Stimulated activated CD4-positive, alpha-beta T cell treated with anti-CD3 and anti-CD28 coated beads, Interleukin-4, amount 100 ng/mL, for 1 hour (primary cell): ENCODE measurements at places on chromosomes 5 and 9.

DNA sequence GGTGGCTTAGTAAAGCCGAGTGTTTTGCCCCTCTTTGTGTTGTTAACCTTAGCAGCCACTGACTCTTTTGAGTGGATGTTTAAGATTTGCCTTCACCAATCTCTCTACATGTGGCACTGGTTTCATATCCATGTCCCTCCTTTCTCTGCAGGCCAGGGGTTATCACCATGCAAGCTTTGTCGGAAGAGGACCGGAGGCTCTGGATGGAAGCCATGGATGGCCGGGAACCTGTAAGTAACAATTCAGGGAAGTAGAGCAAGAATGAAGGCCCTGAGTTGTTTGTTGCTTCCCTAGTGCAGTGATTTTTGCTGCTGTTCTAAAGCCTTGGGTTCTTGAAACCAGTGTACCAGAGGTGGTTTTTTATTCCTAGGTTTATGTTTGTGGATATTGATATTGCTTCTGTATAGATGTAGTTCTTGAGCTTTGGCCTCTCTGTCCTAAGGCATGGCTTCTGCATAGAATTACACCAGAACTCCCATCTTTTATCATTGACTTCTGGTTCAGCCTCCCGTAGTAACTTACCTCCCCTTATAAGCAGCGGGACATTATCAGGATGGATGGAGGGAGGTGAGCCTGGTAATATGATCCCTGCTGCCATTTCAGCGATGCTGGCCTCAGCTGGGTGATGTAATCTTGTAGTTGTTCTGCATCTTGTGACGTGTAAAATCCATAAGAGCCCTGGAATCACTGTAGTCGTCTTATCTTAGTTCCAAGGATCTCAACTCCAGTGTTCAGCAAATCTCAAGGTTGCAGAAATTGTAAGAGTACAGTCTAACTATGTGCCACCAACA, 161.9 kb downstream of the ARHGAP26 start:
- DNase-seq = no peak

- DNase-seq = no peak
Measured at GRCh38 chr9:81363916-81364480, 325.3 kb downstream of the TLE1 start.

DNA sequence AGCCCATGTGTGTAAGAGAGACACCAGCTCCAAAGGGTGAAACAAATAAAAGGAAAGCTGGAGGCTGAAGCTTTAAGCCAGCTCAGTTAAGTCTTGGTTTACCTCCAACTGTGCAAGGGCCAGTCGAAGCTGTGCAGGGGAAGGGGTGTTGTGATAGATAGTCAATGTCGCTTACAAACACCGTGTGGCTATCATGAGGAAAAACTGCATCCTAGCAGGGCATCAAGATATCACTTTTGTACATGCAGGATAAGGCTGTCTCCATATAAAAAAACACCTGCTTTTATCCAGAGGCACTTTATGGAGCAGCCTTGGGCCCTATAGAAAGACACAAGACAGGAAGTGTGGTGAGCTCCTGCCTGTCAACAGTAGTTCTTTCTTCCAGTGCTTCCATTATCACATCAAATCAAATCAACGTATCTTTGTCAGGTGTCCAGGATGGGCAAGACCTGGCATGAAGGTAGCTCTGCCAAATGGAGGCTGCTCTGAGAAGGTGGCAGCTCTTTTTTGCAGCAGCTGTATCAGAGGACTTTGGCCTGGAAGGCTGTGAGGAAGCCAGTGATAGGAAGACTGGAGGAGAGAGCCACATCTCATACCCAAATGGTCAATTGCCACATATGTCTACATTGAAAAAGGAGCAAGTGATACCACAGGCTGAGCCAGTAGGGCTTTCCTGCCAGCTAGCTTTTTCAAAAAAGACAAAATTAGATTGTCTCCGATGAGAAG, 29.3 kb upstream of the SELENOP start:
- DNase-seq = no peak

- DNase-seq = no peak
Measured at GRCh38 chr9:2771087-2771486, 53.8 kb downstream of the KCNV2 start.

DNA sequence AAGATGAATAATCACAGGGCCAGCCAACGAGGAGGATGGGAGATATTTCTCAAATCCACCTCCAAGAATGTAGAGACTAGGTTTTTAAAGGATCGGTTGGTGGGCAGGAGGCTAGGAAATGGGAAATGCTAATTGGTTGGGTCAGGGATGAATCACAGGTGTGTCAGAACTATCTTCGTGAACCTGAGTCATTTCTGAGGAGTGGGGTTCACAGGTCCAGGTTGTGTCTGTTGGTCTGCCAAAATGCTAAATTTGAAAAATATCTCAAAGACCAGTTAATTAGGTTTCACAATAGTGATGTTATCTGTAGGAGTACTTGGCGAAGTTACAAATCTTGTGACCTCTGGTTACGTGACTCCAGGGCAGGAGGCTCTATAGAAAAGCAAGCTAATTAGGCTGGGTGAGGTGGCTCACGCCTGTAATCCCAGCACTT, 2.6 kb upstream of the PLAA start:
- DNase-seq = no peak

DNA sequence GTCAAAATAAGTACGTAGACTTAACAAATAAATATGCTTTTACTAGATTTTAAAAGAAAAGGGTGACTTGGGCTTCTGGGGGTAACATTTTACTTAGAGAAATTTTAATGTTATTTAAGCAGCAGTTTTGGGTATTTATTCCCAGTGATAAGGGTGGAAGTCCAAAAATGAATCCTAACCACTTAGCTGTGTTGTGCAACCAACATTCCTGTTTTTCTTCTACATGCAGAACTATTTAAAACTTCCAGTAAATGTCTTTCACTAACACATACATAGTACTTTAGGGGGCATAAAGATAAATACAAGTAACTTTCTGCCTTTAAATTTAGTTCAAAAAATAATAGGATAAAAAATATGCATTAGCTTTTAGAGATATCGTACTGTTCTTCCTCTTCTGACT, 436.7 kb downstream of the CTNND2 start:
- no peak for DNase-seq

- no peak for DNase-seq
Measured at GRCh38 chr5:16492398-16493140, 27.0 kb upstream of the ZNF622 start.

DNA sequence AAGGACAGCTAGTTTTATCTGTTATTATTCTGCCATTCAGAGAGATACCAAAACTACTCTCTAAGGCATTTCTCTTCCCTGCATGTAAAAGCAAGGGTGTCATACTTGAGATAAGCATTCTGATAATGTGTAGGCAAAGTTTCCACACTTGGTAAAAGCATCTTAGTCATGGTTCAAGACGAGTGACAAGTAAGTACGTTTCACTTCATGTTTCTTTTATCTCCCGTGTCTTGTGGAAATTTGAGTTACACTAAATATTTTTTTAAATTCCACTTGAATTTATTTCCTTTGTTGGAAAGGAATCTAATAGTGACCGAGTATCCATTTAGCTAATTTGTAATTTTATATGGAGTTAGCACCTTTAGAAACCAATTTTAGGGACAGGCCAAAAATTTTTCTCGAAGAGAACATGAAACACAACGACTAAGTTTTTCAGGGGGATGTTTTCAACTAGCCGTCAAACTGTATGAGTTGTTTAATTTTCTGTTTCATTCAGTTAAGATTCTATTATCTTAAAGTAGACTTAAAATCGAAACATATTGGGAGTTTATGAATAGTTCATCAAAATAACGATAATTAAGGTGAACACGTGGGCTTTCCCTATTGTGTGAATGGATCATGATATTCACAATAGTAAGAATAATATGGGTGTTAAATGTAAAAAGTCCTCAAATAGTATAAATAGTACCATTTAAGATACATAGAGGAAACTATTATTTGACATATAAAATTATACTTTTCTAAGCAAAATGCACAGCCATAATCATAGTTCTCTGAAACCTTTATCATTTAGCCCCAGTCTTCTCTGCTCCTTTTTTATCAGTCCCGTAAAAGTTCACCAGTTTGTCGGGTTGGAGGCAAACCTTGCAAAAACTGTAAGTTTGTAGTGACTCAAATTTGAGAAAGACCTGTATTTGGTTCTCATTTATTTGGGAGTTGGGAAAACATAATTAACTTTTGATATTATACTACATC, 1.6 kb downstream of the RFESD start:
- no peak for DNase-seq
